ENCODE measurements at places on chromosomes 11 and 22.

- DNase-seq, result no peak
These were observed 9.8 kb downstream of the ZNF74 start for GRCh38 chr22:20403779-20404140.

- no peak for DNase-seq
These were observed 339.7 kb upstream of the B3GAT1 start for GRCh38 chr11:134751766-134752165.

- DNase-seq, result no peak
These were observed 2.2 kb downstream of the TBX1 start for GRCh38 chr22:19762568-19763457.

GRCh38 chr11:74634537-74634936 is 42.2 kb downstream of the POLD3 start:
- DNase-seq, result no peak

- DNase-seq, result no peak
These were observed 16.2 kb downstream of the CBX7 start for GRCh38 chr22:39136317-39136716.

- DNase-seq, result peak; percentile 2
These were observed 6.0 kb upstream of the RAB3IL1 start for GRCh38 chr11:61923166-61924063.

- DNase-seq, result no peak
These were observed 21.1 kb downstream of the SIK3 start for GRCh38 chr11:117076941-117077691.

GRCh38 chr11:105588001-105588400 is 21.9 kb upstream of the GRIA4 start:
- DNase-seq, result no peak

DNA sequence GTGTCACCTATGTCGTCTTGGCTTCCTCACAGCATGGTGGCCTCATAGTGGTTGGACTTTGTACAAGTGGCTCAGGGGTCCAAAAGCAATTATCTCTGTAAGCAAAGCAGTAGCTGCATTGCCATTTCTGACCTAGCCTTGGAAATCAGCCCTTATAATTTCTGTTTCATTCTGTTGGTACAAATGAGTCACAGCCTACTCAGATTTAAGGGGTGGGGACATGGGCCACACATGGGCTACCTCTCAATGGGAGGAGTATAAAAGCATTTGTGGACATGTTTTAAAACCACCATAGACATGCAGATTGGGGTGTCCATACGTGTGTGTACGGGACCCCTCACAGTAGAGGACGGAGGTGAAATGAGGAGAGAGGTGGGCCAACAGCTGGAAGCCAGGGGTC is 41.6 kb downstream of the CHRDL2 start:
- no peak for DNase-seq

- DNase-seq, result no peak
These were observed 671.7 kb downstream of the BRD1 start for GRCh38 chr22:49155770-49156580.

- no peak for DNase-seq
These were observed 4.4 kb downstream of the UBASH3B start for GRCh38 chr11:122659676-122660554.

GRCh38 chr22:35938226-35938625 is 90.4 kb downstream of the RBFOX2 start:
- DNase-seq, result no peak

DNA sequence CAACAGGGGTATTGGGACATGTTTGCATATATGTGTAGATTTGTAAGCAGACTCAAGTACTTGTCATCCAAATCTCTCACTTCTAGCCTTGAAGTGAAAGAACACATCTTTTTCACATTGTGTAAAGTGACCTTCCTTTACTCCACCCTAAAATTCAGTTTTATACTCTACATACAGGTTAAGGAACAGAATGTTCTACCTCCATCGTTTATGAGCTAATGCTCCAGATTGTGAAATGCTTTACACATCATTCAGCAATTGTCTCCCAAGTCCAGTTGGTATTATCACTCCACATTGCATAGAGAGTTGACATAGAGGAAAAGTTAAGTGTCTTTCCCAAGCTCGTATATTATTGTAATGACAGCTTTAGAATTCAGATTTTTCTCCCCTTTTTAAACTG is 46.1 kb upstream of the BLID start:
- DNase-seq, result no peak

DNA sequence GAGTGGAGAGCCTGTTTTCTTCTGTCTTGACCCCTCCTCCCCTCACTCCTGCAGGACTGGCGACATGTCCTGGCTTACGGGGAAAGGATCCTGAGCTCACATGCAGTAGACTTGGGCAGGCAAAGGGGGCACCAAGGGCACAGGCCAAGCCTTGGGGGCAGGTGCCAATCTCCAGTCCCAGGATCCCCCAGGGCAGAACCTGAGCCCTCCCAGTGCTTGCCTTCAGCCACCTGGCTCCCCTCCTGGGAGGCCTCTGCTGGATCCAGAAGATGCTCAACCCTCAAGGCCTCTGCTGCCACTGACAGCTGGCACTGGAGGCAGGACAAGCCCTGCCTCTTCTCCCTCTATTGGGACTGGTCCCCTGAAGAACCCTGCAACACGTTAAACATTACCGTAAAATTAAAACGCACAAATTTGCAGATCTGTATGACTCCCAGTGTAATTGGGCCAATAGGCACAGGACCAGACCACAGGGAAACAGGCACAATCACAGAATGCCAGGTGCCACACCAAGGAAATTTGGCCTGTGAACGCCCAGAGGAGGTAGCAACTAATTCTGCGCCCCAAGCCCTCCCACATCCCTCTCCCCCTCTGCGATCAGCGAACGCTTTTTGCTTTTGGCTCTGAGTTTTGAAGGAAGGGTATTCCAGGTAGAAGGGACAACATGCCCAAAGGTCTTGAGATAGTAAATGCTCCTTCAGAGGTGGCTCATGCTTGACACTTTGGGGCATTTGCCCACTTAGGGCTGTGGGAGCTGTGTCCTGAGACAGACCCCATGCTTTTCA is 967 bp upstream of the LZTR1 start:
- no peak for DNase-seq

- no peak for DNase-seq
These were observed 18.2 kb upstream of the TBX1 start for GRCh38 chr22:19742160-19743066.

- DNase-seq, result no peak
These were observed 87.3 kb downstream of the CELSR1 start for GRCh38 chr22:46449974-46450745.

DNA sequence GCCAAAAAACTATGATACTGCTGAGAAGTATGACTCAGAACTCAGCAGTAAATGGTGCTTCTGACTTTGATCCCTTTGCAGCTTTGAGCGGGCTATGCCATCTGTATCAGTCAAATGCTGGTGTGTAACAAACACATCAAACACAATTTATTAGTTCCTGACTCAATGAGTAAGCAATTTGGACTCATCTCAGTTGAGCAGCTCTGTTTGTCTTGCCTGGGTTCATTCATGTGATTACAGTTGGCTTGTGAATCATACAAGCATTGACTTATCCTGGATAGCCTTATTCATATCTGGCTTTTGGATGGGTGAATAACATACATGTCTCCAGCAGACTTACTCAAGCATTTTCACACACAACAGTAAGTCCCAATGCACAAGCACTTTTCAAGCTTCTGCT is 858.8 kb downstream of the METTL15 start:
- DNase-seq, result no peak

DNA sequence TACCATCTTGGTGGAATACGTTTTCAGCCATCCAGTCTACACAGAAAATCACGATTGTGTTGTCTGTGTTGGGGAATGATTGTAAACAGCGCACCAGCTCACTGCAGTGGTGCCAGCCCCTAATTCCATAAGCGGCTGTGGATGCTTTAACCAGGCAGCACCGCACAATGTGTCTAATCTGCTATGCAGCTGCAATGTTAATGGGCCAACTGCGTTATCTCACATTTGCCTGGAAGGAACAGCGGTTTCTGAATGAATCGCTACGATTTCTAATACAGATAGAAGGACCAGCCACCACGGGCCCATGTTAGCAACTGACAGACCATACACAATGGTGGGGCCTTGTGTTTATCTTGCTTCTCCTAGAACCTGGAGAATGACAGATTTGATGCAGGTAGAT is 384.5 kb upstream of the KIRREL3 start:
- DNase-seq, result no peak

- DNase-seq, result no peak
These were observed 36.6 kb downstream of the C11orf58 start for GRCh38 chr11:16774936-16775613.

- no peak for DNase-seq
These were observed 11.4 kb upstream of the APOL3 start for GRCh38 chr22:36171941-36172340.

DNA sequence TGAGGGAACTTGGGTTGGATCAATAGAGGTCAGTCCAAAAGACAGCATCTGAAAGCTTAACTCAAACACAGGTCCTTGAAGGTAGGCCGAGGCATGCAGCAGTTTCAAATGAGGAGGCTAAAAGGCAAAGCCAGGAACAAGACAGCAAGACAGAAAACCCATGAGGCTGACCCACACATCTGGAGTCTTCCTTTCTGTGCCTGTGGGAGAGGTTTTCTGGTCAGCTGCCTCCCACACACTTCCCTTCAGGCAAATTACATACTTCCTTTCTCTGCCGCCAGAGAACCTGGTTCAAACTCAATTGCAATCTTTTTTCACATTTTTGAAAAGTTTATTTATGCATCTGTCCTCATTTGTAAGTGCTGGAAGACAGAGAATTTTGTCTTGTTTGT is 29.8 kb upstream of the CRTAM start:
- no peak for DNase-seq

GRCh38 chr11:113396690-113397089 is 9.1 kb downstream of the ANKK1 start:
- DNase-seq, result no peak

DNA sequence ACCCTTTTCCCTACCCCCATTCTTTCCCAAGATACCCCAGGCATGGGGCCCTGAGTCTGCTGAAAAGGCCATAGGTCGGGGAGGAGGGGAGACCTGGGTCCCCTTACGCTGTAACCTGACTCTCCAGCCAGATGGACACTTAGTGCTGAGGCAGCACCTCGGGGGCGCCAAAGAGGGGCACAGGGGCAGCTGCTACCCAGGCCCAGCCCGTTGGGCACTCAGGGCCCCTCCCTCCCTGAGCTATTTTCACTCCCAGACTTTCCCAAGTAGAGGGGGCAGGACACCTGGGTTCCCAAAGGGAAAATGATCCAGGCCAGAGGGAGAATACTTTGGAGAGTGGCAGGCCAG is 933 bp downstream of the ACTN3 start:
- DNase-seq, result no peak

DNA sequence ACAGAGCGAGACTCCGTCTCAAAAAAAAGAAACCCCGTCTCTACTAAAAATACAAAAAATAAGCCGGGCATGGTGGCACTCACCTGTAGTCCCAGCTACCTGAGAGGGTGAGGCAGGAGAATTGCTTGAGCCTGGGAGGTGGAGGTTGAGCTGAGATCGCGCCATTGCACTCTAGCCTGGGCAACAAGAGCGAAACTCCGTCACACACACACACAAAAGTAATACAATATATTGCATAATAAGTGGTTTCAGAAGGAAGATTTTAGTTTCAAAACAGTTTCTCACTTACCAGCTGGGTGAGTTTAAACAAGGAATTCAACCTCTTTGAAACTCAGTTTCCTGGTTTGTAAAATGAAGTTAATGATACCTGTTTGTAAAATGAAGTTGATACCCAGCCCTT is 32.7 kb upstream of the HTR3A start:
- DNase-seq, result no peak

- no peak for DNase-seq
These were observed 20.2 kb downstream of the NF2 start for GRCh38 chr22:29623553-29624169.

DNA sequence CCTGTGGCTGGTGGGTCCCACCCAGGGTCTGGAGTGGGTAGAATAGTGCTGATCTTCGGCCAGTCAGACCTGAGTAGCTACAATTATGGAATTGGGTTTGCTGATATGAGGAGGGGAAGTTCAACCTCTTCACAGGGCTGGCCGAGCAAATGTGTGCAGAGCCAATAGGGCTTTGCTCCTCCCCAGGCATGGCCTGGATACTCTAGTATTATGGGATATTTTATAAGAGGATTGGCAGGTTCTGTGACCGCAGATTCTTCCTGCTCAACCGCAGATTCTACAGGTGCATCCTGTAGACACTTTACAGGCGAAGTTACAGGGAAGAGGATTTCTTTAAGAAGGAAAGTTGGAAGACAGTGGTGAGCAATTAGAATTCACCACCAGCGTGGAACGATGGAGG is 44.3 kb downstream of the TBC1D22A start:
- DNase-seq, result no peak

DNA sequence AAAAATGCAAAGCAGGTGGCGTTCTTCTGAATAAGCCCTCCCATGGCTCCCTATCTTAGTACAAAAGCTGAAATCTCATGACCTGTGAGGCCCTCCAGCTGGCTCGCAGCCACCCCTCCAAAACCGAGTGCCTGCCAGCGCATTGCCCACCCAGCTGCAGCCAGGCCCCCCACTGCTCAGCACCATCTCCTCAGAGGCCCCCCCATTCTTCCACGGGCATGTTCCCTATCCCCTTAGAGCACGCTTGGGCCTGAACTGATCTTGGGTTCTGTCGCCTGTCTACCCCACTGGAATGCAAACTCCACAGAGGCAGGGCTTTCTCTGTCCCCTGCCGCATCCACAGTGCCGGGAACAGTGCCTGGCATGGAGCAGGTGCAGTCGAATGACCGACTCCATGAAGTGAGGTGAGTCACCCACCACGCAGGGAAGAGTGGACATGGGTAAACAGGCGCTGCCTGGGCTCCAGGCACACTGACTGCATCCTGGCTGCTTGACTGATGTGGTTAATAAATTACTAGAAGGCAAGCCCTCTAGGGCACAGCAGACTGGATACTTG is 11.3 kb upstream of the EFCAB6 start:
- DNase-seq, result no peak

DNA sequence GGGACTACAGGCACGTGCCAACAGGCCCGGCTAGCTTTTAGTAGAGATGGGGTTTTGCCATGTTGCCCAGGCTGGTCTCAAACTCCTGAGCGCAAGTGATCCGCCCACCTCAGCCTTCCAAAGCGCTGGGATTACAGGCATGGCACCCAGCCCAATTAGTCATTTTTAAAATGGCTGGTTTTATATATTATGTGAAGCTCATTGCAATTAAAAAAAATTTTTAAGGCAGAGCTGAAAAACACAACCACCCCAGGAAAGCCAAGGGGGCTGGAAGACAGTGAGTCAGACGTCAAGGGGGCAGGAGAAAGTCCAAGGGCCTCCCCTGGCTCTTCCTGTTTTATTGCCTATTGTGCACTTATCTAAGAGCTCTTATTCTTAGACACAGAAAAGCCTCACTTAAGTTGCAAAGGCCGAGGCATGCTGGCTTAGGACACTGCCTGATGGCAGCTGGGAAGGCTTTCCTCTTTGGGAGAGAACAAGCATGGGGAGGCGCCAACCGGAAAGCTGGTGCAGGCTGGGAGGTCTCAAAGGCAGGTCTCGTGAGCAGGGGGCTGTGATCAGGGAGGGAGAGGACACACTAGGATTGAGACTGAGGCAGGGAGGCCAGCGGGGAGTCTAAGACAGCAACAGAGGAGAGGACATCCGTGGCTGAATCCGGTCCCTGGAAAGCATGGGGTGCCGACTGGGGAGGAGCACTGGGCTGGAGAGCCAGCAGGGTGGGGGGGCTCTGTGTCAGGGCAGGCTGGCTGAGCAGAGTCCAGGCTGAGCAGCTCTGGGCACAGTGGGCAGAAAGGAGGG is 11.1 kb upstream of the OSM start:
- DNase-seq, result no peak
